ENCODE measurements at places on chromosomes 3 and 15.

GRCh38 chr3:98359993-98360675 lies 6.5 kb downstream of the OR5K4 start:
- no peak for DNase-seq

DNA sequence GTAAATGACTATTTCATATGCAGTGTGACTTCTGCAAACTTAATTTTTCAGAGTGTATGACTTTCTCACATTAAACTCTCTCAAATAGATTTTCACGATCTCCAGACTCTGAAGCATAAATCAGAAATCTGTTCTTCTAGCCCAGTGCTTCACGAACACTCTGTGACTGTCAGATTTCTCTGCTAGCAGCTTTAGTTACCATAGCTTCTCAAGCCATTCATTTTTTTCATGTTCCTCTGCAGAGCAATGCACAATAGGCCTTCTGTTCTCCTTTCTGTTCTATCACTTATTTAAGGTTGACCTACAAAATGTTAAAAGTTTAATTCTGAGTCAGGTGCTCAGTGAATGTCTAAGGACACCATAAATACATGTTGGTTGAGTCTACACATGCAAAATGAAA lies 1102.2 kb downstream of the TUSC7 start:
- no peak for DNase-seq

DNA sequence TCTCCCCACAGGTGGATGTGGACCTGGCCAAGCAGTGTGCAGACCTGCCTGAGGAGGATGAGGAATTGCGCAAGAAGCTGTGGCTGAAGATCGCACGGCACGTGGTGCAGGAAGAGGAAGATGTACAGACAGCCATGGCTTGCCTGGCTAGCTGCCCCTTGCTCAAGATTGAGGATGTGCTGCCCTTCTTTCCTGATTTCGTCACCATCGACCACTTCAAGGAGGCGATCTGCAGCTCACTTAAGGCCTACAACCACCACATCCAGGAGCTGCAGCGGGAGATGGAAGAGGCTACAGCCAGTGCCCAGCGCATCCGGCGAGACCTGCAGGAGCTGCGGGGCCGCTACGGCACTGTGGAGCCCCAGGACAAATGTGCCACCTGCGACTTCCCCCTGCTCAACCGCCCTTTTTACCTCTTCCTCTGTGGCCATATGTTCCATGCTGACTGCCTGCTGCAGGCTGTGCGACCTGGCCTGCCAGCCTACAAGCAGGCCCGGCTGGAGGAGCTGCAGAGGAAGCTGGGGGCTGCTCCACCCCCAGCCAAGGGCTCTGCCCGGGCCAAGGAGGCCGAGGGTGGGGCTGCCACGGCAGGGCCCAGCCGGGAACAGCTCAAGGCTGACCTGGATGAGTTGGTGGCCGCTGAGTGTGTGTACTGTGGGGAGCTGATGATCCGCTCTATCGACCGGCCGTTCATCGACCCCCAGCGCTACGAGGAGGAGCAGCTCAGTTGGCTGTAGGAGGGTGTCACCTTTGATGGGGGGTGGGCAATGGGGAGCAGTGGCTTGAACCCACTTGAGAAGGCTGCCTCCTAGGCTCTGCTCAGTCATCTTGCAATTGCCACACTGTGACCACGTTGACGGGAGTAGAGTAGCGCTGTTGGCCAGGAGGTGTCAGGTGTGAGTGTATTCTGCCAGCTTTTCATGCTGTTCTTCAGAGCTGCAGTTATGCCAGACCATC lies 8.6 kb downstream of the VPS18 start:
- DNase-seq = no peak

GRCh38 chr3:101940521-101941317 lies 91.4 kb downstream of the NFKBIZ start:
- DNase-seq = peak; percentile 69

DNA sequence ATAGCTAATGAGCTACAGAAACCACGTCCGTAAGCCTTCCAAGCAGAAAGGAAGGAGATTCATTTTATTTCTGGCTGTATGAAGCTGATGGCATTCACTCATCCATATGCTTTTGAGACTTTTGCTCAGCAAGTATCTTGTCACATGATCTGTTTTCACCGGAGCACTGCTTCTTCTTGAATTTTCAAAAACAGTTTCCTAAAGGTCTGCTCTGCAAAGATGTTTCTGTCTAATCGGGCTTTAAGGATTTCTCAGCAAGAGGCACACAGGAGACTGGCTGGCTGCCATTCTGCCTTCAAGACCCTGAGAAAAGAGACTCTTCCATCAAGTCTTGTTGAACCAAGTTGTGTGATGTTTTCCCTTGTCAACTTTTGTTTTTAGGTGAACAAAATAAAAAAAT lies 289.6 kb upstream of the LYSMD4 start:
- no peak for DNase-seq

DNA sequence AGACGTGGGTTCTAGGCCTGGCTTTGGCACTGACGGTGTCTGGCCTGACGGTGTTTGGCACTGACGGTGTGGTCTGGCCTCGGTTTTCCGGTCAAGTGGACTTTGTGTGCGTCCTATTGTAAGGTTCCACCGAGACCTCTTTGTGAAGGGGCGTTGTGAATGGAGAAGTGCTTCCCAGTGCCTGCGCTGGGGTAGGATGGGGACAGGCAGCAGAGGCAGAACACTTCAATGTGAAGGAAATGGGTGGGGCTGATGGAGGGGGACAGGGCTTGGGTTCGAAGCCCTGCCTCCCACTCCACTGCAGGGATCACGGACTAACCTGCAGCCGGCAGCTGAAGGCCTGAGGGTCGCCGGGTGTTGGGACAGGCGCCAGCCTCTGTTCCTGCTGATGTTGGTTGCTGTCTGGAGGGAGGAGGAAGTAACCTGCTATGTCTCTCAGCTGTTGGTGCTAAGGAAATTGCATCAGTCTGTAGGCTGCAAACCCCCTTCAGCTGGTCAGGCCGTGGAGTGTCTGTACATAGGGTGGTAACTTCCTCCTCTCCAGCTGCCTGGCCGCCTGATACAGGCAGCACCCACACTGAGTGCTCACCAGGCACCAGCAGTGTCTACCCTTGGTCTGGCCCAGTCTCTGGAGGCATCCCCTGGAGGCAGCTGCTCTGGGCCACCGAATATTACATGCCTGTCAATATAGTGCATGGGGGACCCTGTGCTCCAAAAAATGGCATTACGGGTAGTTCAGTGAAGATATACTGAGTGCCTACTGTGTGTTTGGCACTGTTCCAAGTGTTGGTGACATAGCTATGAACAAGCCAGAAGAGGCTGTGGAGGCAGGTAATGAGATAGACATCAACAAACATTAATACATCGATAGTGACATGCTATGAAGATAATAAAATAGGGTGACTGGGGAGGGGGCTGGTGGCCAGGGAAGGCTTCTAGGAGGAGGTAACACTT lies 1.1 kb downstream of the TM6SF1 start:
- peak; percentile 28 for DNase-seq

GRCh38 chr3:142127941-142128658 lies 21.2 kb downstream of the TFDP2 start:
- DNase-seq = no peak

DNA sequence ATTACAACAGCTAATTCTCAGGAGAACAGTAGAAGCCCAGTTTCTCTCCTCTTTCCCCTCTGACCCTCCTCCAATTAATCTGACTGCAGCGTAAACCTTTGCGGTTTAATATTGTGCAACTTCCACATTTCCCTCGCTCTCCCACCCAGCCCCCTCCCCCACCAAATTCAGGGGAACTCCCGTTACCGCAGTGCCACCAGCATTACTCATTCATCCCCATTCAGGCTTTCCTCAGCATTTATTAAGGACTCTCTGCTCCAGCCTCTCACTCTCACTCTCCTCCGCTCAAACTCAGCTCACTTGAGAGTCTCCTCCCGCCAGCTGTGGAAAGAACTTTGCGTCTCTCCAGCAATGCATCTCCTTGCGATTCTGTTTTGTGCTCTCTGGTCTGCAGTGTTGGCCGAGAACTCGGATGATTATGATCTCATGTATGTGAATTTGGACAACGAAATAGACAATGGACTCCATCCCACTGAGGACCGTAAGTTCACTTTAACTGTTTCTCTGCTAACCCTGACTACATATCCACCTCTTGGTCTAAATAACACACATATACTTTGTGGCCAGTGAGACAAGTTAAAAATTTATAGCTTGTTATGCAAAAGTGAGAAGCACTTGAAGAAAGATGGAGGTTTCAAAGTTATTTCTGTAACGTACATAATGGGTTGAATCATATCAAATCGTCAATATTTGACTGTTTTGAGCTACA lies at the start of gene PTX3:
Gene PTX3, plus strand, starts transcription at position 268 of the 709 bp plus-strand sequence. Its CDS starts 84 bp downstream, at position 352.
- DNase-seq = peak; percentile 77

GRCh38 chr3:52339612-52340011 lies 23.5 kb downstream of the DNAH1 start:
- DNase-seq = peak; percentile 61

DNA sequence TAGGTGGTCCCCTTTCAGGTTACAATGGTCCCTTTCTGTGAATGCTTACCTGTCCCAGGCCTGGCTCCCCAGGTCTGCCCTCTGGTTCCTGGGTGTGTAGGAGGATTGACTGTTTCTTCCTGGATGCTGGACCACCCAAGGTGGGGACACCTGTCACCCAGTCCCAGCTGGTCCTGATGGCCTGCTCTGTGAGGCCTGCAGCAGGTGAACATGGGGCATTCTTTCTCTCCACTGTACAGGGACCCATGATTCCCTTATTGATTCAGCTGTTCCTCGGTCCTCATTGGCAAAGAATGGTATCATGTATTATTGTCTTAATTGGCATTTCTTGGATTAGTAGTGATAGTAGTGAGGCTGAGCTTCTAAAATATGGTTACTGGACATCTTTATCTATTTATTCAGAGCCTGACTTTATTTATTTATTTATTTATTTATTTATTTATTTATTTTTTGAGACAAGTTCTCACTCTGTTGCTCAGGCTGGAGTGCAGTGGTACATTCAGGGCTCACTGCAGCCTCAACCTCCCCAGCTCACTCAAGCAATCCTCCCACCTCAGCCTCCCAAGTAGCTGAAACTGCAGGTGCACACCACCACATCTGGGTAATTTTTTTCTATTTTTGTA lies 8.8 kb upstream of the DNAJA4 start:
- DNase-seq = no peak

DNA sequence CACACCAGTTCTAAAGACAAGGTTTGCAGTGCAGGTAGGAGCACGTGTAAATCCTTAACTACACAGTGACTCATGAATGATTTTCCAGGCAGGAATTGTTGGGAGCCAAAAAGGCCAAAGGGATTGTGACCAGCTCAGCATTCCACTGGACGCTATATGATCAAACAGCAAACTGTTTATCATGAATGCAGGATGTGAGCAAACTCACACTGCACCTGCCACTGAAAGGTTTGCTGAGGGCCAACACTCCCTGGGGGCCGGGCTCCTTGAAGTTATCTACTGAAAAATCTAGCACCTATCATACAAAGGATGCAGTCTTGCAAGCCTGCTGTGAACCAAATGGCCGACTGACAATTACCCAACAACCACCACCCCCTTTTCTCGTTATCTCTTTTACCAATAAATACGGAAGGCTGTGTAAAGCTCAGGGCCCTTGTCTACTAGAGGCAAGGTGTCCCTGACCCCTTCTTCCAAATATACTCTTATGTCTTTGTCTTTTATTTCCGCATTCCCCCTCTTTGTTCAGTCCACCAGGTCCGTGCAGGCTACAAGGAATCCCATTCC lies 11.5 kb upstream of the DNASE1L3 start:
- no peak for DNase-seq

DNA sequence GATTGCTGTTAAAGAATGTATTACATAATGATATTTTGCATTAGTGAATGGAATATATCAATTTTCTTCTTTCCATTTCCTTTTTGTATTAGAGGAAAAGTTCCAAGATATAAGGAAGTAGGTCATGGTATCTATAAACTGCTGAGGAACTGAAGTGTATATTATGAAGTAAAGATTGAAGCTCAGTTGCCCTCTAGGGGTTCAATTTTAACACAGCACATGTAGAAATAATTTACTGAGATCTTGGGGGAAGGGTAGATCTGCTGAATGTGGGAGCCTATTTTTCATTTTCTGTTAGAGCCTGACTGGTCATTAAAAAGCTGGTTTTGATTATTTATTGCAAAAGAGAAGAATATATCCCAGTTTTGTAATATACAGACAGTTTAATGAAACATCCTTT lies 45.2 kb downstream of the CMC1 start:
- peak; percentile 19 for DNase-seq

DNA sequence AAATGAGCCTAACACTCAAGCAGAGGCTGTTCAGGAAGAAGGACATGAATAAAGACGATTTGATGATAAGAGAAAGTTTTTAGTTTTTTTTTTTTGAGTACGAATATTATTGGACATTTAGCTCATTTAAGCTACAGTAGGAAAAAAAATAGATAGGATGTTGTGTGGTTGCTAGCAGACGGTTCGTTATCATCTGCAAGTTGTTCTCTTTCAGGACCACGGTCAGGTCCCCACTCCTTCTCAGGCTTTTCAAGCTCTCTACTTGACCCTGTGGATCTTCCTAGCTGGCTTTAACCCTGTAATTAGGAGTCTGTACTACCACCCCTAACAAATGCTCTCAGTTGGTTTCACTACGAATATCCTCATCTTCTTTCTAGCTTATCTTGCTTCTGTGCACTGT lies 1.1 kb downstream of the KCNH8 start:
- no peak for DNase-seq

- DNase-seq = no peak
Observed at GRCh38 chr15:90684281-90684680, 32.9 kb upstream of the BLM start.

DNA sequence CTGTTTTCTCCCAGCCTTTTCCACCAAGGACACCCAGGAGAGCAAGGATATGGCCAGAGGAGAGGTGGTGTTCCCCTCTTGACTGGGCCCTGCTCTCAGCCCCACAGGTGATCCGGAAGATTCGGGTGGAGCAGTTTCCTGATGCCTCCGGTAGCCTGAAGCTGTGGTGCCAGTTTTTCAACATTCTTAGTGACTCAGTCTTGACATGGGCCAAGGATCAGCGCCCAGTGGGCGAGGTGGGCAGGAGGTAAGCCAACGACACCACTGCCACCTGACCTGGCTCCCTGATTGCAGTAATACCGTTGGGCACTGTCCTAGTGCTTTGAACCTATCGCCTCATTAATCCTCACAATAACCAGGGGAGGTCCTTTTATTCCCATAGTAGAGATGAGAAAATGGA lies 25.3 kb upstream of the SLC28A1 start:
- DNase-seq = no peak

DNA sequence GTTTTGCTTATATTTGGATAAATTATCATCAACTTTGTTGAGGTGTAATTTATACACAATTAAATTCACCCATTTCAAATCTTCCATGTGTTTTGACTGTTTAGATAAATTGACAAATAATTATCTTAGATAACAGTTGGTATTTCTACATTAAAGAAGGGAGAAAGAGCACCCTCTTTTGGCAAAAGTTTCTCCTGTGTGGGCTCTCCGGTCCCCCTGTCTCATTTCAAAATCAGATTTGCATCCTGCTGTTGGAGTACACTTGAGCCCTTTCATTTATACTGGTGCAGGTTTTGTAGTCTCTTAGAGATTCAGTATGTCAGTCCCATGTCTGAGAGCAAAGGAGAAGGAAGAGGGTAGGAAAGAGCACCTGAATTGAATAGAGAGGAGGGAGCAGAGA lies 49.4 kb downstream of the NKIRAS1 start:
- no peak for DNase-seq

GRCh38 chr3:156620260-156620659 lies 54.1 kb upstream of the TIPARP start:
- DNase-seq = no peak
